ENCODE measurements at places on chromosomes 7 and 10. TPM values are rescaled to one million over a fixed set of nuclear protein-coding genes. Genes with fewer than 3 reads are reported as not detected.
A peak's percentile ranks its signal among the peaks of the same experiment; 100 is the strongest.

- H3K27ac ChIP-seq: no peak overlapping the region
- no peaks in the 10 kb centered on the region for H3K27me3 ChIP-seq
- H3K4me1 ChIP-seq: no peaks in the 10 kb centered on the region
- DNase-seq: peak; percentile 40
- H3K36me3 ChIP-seq: no peaks in the 10 kb centered on the region
Observed at GRCh38 chr7:44195889-44196288, 4.9 kb upstream of the YKT6 start.

GRCh38 chr10:69145864-69146263, 21.9 kb downstream of the VPS26A start:
- no peak overlapping the region for H3K4me3 ChIP-seq
- H3K4me1 ChIP-seq: 0 out of 2 replicates have a peak, but pooled peaks cover 5% of the 10 kb centered on the region
- no peaks in the 10 kb centered on the region for H3K36me3 ChIP-seq

POU6F2 gene
- not detected for polyA plus RNA-seq

ADARB2 gene
- polyA plus RNA-seq: not detected

ACTL6B gene
- polyA plus RNA-seq: not detected

- H3K27ac ChIP-seq: no peak overlapping the region
- no peak for DNase-seq
- no peaks in the 10 kb centered on the region for H3K4me1 ChIP-seq
- H3K27me3 ChIP-seq: peaks cover 19% of the 10 kb centered on the region
- H3K36me3 ChIP-seq: no peaks in the 10 kb centered on the region
Observed at GRCh38 chr7:35450456-35451214, 196.7 kb upstream of the TBX20 start.

DNA sequence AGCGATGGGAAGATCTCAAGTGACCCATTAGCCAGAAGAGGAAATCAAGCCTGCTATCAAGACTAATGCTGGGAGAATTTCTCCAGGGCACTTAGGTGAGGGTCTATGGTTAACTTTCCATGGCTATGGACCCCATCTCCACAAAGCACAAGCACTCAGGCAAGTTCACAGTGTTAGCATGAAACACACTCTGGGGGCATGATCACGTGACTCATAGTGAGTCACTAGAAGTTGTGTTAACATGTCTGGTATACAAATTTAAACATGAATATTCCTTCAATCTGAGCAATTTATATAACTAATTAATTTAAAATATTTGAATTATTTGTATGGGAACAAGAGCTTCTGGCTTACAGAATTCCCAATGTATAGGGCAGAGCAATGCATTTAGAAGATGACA, 131.8 kb downstream of the FAM204A start:
- H3K4me1 ChIP-seq: no peaks in the 10 kb centered on the region
- no peak overlapping the region for H3K4me3 ChIP-seq
- DNase-seq: peak; percentile 47

DNA sequence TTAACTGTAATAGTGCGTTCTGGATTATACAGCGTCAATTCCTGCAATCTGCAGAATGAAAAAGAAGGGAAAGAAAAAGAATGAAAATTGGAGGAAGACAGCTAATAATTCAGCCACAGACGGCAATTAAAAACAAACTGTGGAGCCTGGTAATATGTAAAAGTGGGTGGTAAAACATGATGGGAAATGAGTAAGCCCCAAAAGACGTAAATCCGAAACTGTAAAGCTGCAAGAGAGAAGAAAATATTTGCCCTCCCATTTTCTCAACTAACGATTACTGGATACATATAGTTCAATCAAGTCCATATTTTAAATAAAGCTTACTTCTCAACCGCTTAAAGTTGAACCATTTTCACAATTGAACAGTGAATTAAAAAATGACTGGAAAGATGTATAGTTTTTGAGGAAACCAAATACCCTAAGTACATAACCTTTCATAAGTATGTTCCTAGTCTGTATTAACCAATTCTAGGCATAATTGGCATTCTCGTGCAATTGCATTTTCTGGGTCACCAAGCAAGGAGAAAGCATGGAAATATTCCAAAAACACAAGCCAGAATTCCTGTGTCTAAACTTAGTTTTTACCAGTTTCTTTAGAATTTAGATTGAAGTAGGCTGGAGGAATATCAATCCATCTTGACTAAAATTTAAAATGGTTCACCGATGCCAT, 44.8 kb downstream of the MALSU1 start:
- no peaks in the 10 kb centered on the region for H3K27me3 ChIP-seq
- H3K4me1 ChIP-seq: peaks cover 36% of the 10 kb centered on the region
- no peak overlapping the region for H3K4me3 ChIP-seq
- H3K36me3 ChIP-seq: peaks cover 30% of the 10 kb centered on the region

GRCh38 chr10:90743291-90743690, 114.5 kb downstream of the HTR7 start:
- H3K36me3 ChIP-seq: no peaks in the 10 kb centered on the region
- H3K27ac ChIP-seq: no peak overlapping the region
- peaks cover 12% of the 10 kb centered on the region for H3K4me1 ChIP-seq
- no peak overlapping the region for H3K4me3 ChIP-seq
- DNase-seq: no peak
- H3K27me3 ChIP-seq: no peaks in the 10 kb centered on the region

- H3K36me3 ChIP-seq: no peaks in the 10 kb centered on the region
- peak overlapping the region; percentile 42 for H3K27ac ChIP-seq
- peaks cover 15% of the 10 kb centered on the region for H3K4me1 ChIP-seq
- DNase-seq: peak; percentile 66
- no peak overlapping the region for H3K4me3 ChIP-seq
Observed at GRCh38 chr10:52436664-52437063, 122.6 kb downstream of the DKK1 start.

Data from GM23248 (cell line).